ENCODE measurements at places on chromosomes 3 and 15.

GRCh38 chr3:71018799-71019198 lies 564.7 kb downstream of the FOXP1 start:
- no peak for DNase-seq

- no peak for DNase-seq
These were observed 749 bp downstream of the ITGA11 start for GRCh38 chr15:68431037-68431791.

- DNase-seq, result peak; percentile 61
These were observed 32.0 kb downstream of the AP4E1 start for GRCh38 chr15:50940506-50940905.

DNA sequence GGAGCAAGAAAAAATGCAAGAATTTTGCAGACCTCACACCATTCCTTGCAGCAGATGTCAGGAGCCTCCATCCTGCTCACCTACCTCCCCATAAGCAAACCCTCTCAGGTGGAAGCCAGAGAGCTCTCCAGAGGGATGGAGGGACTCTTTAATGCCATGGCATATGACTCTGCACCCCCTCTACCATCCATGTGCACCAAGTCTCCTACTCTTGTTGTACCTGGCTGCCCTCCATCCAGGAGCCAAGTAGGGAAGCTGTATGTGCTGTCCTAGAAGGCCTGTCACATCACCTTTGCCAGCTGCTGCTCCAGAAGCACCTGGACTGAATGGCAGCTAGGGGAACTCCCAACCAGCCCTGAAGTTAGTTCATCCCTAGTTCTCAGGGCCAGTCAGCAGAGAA lies 38.5 kb upstream of the PRR20G start:
- no peak for DNase-seq

GRCh38 chr3:20573175-20573574 lies 387.2 kb upstream of the SGO1 start:
- peak; percentile 15 for DNase-seq

GRCh38 chr3:183782576-183783276 lies 42.7 kb downstream of the MAP6D1 start:
- no peak for DNase-seq

GRCh38 chr3:175065497-175065896 lies 206.4 kb downstream of the NAALADL2 start:
- DNase-seq, result peak; percentile 50

GRCh38 chr3:192805711-192806110 lies 78.4 kb upstream of the FGF12 start:
- DNase-seq, result no peak

- DNase-seq, result no peak
These were observed 1036.5 kb downstream of the ROBO2 start for GRCh38 chr3:78076379-78076778.

DNA sequence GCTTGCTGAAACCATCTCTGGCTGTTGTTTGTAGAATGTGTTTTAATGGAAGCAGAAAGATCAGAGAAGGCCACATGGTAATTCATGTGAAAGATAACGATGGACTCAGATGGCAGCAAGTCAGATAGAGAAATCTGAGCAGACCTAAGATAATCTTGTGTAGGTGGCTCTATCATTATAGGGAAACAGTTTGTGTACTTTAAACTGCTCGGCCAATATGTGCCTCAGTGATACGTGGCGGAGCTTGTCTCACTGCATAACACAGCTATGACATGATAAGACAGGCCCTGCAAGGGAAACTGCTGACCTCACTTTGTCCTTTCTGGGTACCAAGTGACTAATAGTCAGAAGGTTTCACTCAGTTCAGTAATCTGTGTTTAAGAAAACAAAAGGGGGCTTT lies 51.0 kb downstream of the MME start:
- peak; percentile 66 for DNase-seq

DNA sequence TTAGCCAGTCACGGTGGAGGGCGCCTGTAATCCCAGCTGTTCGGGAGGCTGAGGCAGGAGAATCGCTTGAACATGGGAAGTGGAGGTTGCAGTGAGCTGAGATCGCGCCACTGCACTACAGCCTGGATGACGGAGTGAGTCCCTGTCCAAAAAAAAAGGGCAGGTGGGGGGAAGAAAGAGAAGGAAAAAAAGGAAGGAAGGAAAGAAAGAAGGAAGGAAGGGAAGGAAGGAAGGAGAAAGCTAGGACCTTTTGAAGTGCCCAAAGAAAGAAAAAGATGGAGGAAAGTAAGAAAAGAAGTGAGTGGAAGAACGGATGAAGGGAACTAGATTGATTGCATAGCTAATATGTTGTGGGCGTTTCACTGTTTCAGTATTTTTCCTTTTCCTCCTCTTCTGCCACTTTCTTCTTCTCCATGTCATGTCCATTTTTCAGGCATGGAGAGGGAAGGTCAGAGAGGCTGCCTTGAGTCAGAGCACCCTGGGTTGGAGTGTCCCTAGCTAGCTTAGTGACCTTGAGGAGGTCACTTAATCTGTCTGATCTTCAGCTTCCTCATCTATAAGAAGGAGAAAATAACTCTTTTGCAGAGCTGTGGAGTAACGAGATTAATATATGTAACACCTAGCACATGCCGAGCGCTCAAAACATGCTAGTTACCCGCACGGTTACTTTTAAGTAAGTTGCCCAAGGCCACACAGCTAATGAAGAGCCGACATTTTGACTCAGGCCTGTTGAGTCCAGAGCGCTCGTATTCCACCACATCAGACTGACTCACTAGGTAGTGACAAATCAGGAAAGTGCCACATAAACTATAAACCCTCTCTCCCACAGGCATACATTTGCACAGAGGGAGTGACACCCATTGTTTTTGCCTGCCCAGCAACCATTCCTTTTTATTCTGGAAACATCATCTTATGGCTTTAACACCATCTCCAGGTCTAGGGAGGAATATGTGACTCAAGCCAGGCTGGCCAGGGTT lies 42.2 kb downstream of the BHLHE40 start:
- peak; percentile 63 for DNase-seq

DNA sequence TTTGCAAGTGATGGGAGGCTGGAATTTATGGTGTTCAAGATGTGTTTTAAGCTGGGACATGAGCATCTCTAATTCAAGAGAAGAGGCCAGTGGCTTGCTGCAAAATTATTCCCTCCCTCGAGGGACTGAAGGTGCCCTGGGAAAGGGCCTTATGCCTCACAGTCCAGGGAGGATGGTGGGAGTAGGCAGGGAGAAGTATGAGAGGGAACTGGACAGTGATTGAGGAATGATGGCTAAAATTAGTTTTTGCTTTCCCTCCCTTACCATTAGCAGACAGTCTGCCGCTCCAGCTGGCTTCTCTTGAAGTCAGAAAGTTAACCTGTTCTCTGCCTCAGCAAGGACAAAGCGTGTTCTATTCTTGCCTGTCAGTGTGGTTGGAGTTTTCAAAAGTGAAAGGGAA lies 139.8 kb upstream of the SEMA6D start:
- no peak for DNase-seq

GRCh38 chr3:175640958-175641357 lies 781.8 kb downstream of the NAALADL2 start:
- no peak for DNase-seq

- no peak for DNase-seq
These were observed 29.6 kb upstream of the CHMP2B start for GRCh38 chr3:87197531-87197930.

GRCh38 chr15:63990454-63990853 lies 55.8 kb downstream of the DAPK2 start:
- DNase-seq, result no peak

DNA sequence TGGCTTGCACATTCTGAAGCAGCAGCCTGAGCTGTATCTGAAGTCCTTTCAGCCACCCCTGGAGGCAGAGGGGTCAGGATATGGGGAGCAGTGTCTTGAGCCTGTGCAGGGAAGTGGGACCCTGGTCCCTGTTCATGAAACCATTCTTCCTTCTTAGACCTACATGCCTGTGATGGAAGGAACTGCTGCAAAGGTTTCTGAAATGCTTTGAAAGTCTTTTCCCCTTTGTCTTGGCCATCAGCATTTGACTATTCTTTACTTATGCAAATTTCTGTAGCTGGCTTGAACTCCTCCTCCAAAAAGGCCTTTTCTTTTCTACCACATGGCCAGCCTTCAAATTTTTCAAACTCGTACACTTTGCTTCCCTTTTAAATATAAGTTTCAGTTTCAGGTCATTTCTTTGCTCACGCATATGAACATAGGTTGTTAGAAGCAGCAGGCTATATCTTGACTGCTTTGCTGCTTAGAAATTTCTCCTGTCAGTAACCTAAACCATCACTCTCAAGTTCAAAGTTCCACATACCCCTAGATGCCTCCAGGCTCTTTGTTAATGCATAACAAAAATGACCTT lies 62.3 kb downstream of the GALK2 start:
- no peak for DNase-seq

DNA sequence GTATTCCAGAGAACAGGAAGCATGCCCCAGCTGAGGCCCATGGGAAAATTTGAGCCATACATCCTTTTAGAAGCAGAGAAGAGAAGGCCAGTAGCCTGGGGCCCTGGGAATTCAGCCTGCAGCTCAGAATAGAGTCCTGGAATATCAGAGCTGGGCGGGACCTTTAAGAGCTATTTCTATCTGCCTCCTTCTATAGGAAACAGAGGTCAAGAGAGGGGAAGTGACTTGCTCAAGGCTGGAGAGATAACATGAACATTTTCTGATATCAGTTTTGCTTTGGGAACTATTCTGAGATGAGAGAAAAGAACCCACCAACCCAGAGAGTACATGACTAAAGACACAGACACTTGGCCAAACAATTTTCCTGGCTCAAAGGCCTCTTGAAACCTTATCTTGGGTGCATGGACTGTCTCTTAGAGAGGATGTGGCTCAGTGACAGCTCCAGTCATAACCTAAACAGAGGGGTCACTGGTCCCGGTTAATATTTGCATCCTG lies 26.0 kb downstream of the MASP1 start:
- DNase-seq, result no peak

DNA sequence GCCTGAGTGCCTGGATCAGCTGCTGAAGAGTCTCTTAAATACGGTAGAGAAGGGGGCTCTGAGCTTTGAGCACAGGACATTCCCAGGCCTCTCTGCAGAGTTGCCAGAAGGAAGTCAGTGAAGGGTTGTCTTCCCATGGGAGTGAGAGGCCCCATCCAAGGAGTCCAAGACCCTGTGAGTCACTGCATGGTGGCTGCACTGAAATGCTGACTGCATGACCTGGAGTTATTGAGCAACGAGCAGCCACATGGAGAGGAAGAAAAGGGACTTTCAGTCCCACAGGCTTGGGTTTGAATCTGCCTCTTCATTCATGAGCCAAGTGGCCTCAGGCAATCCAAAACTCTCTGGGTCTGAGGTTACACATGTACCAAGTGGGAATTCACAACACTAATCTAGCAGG lies 69.6 kb upstream of the RASGRF1 start:
- DNase-seq, result no peak

DNA sequence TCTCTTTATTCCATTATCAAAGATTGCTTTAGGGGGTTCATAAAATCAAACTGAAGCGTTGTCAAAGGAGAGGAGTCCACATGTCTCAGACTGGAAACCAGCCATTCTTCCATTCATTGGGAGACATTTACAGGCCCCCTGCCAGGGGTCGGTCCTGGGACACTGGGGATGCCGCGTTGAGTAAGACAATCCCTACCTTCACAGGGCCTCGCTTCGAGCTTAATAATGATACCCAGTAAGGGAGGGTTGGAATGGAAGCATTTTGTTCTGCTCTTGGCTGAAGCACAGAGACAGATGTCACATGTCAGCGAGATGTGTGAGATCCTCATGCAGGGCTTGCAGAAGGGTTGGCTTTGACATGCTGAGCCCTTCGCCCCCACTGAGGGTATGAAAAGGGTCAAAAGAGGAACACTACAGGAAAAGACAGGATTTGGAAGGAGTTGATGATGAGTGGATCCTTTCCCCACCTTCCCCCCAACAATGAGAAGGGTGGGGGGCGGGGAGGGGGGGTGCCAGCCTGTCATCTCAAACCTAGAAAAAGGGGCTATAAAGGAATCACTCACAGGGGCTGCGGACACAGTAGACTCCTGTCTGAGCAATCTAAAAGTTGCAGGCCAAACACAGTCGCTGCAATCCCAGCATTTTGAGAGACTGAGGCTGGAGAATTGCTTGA lies 25.6 kb upstream of the ARL8B start:
- no peak for DNase-seq

GRCh38 chr3:75332794-75333193 lies 331.3 kb upstream of the FRG2C start:
- DNase-seq, result peak; percentile 10

DNA sequence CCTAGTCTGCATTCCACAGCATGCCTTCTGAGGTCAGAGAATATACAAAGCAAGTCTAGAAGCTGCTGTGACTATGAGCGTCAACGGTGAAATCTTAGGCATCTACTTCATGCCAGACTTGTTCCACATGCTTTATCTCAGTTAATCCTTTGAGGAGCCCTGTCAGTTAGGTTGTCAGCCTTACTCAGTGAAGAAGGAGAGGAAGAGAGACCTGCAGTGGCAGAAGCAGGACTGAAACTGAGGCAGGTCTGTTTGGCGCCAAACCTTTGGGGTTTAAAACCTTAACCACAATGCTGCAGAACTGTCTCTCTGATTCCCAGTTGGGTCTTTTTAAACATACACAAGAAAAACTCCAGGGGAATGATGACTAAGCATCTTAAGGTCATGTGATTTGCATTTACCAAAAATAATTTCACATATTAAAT lies 139.0 kb upstream of the LIPC start:
- DNase-seq, result no peak

DNA sequence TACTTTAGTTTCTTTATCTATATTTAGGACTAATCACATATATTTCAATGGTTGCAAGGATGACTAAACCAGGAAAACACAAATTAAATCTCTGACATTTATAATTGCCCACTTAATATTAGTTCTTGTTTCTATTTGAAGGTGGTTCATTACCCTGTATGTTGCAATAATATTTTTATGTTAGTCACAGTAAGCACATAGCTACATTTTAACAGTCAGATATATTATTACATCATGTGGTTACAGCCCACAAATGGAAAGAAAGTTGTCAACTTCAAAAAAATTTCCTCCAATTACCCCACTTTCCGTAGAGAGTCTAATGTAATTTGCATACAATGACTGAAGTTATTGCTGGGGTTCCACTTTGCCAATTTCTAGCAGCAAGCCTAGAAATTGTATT lies 114.6 kb downstream of the TUSC7 start:
- no peak for DNase-seq

- no peak for DNase-seq
These were observed 156.3 kb downstream of the LPP start for GRCh38 chr3:188310270-188310710.

GRCh38 chr15:69518806-69519205 lies 66.2 kb downstream of the RPLP1 start:
- no peak for DNase-seq

- no peak for DNase-seq
These were observed 389.8 kb downstream of the NR2F2 start for GRCh38 chr15:96720251-96720650.

GRCh38 chr3:129445471-129445870 lies 5.4 kb downstream of the IFT122 start:
- no peak for DNase-seq

- no peak for DNase-seq
These were observed 132.5 kb downstream of the MYRIP start for GRCh38 chr3:39941931-39942330.

DNA sequence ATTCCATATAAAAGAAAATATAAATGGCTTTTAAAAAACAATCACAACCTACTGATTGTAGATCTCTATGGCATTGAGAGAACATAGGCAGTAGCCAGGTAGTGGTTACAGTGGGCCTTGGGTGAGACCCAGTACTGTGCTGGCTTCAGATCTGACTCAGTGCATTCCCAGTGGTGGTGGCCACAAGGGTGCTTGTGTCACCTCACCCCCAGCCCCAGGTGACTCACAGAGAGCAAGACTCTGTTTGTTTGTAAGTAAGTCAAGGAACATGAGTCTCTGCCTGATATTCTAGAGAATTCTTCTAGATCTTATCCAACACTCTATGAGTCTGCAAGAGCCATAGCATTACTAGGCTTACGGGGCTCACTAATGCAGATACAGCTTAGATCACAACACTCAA lies 118.8 kb upstream of the AZI2 start:
- DNase-seq, result no peak

All from foreskin fibroblast (primary cell).